Activated naive CD4-positive, alpha-beta T cell treated with anti-CD3 and anti-CD28 coated beads, Interleukin-2, amount 10 ng/mL, durations not matched to agents 7 days and 5 days (primary cell): ENCODE measurements at places on chromosomes 2 and 18.

DNA sequence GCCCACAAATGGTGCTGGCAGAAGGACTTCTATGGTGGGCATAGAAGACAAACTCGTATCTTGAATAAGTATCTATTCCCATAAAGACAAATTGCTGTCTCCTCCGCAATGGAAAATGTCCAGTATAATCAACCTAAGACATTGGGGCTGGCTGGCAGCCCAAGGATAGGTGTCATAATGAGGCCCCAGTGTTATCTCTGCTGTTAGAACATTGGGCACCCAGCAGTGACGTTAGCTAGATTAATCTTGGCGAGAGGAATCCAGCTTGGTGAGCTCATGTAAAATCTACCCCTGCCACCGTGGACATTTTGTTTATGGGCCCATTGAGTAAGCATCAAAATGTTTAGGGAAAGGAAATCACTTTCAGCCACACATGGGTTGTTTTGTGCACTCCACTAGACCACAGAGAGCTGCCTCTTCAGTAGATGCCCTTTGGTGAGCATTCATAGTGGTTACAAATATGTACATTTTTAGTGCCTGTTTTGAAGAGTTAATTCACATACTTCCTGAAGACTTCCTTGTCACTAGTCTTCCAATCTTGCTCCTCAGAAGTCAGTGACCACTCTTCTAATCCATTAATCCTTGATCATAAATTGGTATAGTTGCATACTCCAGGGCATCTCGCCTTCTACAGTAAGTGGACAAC, 48.2 kb upstream of the KDM3A start:
- no peak for DNase-seq

GRCh38 chr2:98399140-98399539, 45.5 kb upstream of the INPP4A start:
- DNase-seq = no peak

- no peak for DNase-seq
These were observed 72.5 kb downstream of the ACKR3 start for GRCh38 chr2:236642125-236642524.

GRCh38 chr2:199341123-199341522, 116.6 kb downstream of the SATB2 start:
- no peak for DNase-seq

DNA sequence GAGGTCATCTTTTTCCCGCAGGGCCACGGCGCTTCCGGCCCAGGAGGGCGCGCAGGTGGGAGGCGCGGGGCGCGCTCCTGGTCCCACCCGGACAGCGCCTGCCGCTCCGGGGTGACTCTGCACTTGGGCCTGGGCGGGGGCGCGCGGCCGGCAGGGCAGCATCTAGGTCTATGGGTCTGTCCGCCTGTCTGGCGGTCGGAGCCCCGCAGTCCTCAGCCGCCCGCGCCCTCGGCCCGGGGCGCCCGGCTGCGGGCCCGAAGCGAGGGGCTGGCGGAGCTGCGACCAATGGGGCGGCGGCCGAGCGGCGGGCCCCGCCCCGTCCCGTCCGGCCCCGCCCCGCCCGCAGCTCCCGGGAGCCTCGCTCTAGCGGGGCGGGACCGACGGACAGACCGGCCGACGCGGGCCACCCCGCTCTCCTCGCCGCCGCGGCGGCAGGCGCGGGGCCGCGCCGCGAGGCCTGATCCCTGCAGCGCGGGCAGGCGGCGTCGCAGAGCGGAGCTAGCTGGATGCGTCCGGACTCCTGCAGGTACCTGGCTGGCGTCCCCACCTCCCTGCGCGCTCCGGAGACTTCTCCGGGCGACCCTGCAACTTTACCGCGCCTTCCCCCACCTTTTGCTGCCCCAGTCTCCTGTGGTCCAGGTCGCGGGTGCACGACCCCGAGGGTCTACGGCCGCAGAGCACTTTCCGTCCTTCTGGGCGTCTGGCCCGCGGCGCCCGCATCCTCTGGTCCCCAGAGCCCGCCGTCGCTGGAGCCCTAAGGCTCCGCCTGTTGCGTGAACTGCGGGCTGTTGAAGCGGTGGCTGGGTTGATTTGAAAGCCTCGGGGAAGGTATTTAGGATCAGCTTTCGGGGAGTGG, at the start of gene KCNS3:
Gene KCNS3 (plus strand): TSS at position 387 of the 856 bp plus-strand sequence. CDS start 52,342 bp downstream, outside the sequence.
- DNase-seq = peak; percentile 29

DNA sequence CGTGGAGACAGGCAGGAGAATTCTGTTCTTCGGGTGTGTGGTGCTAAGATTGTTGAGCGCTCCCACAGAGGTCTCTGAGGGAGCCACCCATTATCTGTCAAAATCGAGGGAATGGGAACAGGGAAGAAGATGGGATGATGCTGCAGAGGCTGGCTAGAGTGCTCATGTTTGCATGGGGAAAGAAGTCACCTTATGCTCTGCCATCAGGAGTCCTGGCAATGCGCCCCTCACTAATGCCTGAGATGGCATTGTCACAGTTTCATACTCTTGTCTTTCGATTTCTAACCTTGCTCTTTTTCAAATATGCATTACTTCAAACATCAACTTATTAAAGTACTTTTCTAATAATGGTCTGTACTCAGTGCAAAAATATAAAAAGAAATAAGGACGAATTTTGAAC, 463.3 kb upstream of the CELF4 start:
- no peak for DNase-seq

DNA sequence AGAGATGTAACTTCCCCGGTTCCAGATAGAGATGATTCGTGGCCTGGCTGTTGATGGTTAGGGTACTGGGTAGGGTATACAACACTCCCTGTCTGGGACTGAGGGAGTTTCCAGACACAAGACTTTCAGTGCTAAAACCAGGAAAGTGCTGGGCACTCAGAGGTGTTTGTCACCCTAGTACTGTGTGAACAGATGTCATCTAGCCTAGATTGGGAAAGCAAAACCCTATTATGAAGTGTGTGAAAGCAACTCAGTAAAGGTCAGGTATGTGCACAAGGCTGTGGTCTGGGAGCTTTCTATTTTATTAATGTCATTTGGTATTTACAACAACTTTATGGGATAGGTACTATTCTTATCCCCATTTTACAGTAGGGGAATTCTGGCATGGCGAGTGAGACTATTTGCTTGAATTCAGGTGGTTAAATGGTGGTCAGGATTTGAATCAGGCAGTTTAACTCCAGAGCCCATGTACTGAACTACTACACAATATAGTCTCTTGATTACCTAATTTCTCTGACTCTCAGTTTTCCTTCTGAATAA, 2.6 kb downstream of the BZW1 start:
- DNase-seq = no peak

DNA sequence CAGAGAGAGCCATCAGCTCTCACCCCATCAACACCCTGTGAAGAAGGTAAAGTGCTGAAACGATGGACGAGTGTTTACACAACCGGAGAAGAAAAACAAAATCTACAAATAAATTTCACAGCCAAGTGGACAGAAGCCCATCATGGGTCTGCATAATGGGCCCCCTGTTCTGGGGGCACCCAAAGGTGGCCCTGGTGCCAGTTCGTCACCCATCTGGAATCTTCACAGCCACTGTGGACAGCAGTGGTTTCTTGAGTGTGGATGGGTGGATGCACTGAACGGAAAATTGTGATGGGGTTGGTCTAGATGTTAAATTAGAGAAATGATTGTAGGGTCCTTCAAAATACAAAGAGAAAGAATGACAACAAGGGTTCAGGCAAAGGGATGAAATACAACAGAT, 38.8 kb downstream of the ANKMY1 start:
- peak; percentile 0 for DNase-seq

DNA sequence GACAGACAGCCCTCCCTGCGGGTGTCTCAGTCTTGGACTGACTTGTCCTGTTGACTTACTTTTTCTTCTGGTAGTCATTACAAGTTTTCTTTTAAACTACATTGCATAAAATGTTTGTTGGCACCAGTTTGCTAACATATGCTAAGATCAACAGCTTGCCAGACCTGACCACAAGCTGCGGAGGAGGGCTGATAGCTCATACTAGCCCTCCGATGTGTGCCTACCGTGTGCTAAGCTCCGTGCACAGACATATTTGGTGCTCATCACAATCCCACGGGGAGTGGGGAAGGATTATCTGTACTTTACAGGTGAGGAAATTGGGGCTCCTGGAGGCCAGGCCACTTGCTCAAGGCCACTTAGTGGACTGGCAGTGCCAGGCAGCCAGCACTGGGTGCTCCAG, 72.8 kb upstream of the YPEL5 start:
- DNase-seq = no peak

- peak; percentile 89 for DNase-seq
These were observed 25.4 kb upstream of the SLC66A3 start for GRCh38 chr2:11129598-11130449.

DNA sequence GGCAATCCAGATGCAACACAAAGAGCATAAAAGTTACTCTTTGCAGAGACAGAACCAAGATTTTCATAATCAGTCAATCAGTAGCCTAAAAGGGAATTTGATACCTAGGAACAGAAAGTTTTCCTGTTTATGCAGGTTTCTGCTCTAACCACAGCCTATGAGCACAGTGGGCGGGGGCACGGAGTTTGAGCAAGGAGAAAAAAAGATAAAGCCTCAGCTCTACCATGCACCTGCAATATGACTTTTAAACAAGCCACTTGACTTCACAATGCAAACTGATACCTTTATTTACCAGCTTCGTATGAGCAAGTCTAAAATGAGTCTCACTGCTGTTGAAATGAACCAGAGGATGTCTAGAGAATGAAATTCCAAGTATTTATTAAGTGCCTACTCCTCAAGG, 5.6 kb upstream of the LRATD1 start:
- DNase-seq = no peak

- DNase-seq = no peak
These were observed 31.0 kb downstream of the MYO3B start for GRCh38 chr2:170208967-170209366.

DNA sequence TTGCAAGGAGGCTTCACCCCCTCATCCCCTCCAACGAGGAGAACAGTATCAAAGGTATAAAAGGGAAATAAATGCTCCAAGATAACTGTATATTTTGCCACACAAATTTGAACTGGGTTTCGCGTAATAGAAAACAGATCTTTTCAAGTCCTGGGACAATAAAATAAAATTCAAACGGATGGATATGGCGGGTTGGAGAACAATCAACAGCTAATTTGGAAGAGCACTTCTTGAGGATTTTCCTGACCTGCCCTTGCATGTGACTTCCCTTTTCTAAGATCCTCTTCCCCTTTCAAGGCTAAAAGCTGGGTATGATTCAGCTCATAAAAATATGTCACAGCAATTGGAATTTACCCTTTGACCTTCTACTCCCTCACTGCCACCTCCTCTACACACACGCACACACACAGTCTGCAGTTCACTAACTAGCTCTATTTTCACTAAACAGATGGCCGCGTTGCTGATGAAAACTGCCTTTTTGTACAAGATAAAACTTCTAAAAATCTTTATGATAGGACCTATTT, 386.9 kb downstream of the FIGN start:
- no peak for DNase-seq

GRCh38 chr2:128154225-128154624, 63.2 kb downstream of the UGGT1 start:
- no peak for DNase-seq

DNA sequence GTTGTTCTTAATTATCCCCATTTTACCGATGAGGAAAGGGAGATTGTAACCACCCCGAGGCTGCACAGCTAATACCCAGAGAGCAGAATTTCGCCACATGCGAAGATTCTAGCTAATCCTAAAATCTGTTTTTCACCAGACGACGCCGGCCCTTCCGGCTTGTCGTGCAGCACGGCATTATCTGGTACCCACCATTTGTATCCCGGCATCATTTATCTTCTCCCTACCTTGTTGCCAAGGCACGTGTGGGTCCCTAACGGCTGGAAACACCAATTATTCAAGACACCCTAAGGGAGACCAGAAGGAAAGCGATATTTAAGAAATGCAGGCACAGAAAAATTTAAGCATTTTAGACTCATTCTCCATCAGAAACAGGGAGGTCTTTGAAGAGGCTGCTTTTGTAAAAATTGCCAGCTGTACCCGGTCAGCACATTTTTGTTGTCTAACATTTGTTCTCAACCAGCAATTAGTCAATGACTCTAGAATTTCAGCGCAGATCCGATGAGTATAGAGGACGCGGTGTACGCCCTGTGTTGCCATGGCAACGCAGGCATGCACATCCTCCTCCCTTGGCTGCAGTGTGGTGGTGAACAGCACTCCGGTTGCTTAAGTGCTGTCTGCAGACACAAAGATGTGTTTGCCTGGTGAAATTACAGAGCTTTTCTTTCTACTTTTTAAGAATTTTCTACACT, 111.6 kb downstream of the AGAP1 start:
- DNase-seq = peak; percentile 23

- no peak for DNase-seq
These were observed 245.0 kb downstream of the PTGR3 start for GRCh38 chr18:74963820-74964446.

GRCh38 chr2:189498205-189498604, 56.9 kb downstream of the WDR75 start:
- no peak for DNase-seq

GRCh38 chr2:176383836-176384442, 114.7 kb downstream of the MTX2 start:
- no peak for DNase-seq

GRCh38 chr18:14976736-14977430, 228.9 kb downstream of the ANKRD30B start:
- DNase-seq = no peak

- no peak for DNase-seq
These were observed 443.3 kb upstream of the MEIS1 start for GRCh38 chr2:65991381-65992197.

GRCh38 chr2:86821306-86821705, 30.6 kb upstream of the CD8A start:
- DNase-seq = no peak

- no peak for DNase-seq
These were observed 621.1 kb upstream of the FANCL start for GRCh38 chr2:58862244-58862643.

- DNase-seq = no peak
These were observed 2.3 kb upstream of the BCL11A start for GRCh38 chr2:60555783-60556139.

GRCh38 chr18:9787712-9788111, 79.6 kb downstream of the RAB31 start:
- DNase-seq = no peak

DNA sequence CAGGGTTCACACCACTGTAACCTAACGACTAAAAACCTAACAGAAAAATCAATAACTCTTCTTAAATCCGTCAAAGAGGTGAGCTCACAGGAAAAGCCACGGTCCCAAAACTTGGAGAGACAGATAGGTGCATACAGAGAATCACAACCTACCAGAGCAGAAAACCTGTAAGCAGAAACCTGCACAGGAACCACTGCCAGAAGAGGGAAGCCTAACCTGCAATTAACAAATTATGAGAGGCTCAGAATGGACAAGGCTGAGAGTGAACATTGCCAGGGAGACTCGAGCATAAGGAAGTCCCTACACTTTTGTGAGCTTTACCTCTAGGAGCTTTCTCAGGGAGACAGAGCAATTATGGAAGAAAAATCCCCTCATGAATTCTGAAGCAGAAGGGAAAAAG, 156.2 kb upstream of the NETO1 start:
- no peak for DNase-seq

GRCh38 chr2:173599821-173600359, 245.2 kb downstream of the CDCA7 start:
- no peak for DNase-seq
